ENCODE measurements at places on chromosomes 12 and 14.

DNA sequence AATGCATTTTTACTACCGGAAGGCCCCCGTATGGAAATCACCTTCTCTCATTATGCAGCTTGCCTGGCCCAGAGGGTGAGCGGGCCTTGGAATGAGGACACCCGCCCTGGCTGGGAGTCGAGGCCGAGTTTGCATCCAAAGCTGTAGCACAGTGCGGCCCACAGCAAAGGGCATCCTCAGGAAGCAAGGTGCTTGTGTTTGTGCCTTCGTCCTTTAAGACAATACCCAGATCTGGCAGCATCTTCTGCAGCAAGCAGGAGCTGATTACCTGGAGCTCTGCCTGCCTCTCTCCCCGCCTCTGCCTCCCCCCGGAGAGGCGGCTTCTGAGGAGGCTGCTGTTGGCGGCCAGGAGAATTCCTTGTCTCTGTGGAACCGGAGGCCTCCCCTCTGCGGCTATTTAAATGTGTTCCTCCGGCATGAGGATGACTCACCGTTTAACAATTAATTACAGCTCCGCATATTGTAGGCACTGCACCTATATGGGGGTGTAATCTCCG, 145.3 kb downstream of the CACNA1C start:
- DNase-seq, result no peak

- DNase-seq, result no peak
These were observed 40.4 kb upstream of the PPP2R5C start for GRCh38 chr14:101721111-101721510.

DNA sequence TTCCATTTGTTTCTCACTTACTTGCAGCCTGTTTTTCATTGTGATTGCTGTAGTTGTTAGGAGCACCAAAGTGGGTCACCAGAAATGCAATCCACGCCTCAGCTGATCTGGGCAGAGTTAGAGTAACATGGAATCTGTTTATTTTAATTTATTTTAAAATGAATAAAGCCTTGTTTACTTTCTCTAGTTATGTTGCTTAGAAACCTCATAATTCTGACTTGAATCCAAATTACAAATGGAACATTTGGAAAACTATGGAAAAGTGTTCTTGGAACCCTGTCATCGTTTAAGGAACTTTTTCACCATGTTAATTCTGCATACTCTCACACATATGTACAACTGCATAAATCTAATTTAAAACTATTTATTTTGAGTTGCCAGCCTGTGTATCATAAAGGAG, 92.2 kb upstream of the DAAM1 start:
- no peak for DNase-seq

DNA sequence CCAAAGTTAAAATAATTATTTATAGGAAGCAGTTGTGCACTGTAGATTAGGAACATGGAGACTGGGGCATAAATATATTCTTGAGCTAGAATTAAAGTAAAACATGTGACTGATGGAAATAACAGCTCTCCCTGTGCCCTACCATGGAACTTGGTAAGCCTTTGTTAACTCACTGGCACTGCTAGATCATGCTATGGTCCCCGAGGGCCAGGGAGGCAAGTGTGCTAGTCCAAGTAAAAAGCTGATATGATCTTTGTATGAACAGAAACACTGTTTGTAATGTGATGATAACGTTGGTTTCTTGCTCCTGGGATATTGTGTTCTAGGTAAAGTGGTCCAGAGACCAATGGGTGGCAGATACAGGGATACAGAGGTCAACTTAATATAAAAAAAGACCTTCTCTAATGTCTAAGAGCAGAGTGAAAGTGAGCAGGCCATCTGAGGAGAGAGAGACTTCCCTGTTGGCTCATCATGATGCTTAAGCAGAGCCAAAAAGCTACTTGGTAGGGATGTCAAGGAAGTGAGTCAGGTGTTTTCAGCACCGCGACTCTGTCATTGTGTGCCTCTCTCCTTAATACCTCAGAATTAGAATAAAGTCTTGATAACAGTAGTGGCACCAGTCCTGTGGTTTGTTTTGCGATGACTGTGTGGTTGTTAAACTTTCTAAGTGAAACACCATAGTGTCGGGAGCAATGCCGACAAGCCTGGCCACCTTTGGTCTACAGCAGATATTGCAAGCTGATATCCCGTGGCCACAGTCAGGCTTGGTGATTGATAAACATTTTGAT, 27.6 kb downstream of the BICD1 start:
- DNase-seq, result no peak

GRCh38 chr14:61475316-61475715, 153.9 kb downstream of the PRKCH start:
- DNase-seq, result no peak

DNA sequence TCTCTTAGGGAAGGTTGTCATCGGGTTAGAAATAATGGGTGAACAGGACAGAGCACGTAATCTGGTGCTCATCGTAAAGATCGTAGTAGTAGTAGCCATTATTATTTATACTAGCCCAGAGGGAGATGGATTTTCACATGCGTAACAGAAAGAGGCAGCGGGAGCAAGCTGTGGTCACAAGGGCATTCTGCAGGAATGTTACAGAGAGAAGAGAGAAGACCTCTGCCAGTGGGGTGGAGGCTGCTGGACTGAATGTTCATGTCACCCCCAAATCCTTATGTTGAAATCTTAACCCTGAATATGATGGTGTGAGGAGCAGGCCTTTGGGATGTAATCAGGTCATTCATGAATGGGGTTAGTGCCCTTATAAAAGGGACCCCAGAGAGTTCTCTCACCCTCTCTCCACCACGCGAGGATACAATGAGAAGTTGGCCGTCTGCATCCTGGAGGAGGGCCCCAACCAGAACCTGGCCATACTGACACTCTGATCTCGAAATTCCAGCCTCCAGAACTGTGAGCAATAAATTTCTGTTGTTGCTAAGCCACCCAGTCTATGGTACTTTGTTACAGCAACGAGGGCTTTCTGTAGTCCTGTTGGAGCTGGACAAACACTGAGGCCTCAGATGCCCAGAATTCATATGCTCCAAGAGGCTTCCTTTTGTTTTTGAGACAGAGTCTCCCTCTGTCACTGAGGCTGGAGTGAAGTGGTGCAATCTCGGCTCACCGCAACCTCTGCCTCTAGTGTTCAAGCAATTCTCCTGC, 131.2 kb upstream of the MED13L start:
- DNase-seq, result no peak

- no peak for DNase-seq
These were observed 94.1 kb upstream of the TMPO start for GRCh38 chr12:98421316-98421715.

DNA sequence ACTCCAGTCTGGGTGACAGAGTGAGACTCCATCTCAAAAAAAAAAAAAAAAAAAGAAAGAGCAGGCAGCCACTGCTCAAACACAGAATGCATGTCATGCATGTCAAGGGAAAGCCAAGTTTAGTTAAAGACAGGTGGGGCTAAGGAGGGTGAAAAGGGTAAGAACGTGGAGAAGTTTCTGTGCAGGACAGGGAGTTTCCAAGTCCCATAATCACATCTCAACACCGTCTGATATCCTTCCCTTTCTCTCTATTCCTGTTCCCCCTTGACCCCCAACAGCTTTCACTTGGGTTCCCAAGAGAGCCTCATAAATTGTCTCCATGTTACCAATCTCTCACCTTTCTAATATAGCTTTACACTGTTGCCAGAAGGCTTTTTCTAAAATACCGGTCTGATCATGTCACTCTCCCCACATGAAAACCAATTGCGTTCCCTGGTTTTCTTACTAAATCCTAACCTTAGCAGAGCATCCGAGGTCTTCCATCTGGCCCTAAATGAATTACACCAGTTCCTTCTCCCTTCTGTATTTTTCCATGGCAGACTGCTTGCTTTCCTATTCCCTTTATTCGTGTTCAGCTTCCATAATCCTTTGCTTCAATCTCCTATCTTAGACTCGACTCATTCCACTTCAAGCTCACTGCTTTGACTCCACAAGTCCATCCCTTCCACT, 37.0 kb downstream of the LIMA1 start:
- no peak for DNase-seq

GRCh38 chr12:11894890-11895289, 175.8 kb upstream of the BCL2L14 start:
- no peak for DNase-seq

- DNase-seq, result no peak
These were observed 182.7 kb upstream of the SFSWAP start for GRCh38 chr12:131528144-131528543.

GRCh38 chr14:35355981-35356841, 48.3 kb downstream of the NFKBIA start:
- DNase-seq, result no peak

DNA sequence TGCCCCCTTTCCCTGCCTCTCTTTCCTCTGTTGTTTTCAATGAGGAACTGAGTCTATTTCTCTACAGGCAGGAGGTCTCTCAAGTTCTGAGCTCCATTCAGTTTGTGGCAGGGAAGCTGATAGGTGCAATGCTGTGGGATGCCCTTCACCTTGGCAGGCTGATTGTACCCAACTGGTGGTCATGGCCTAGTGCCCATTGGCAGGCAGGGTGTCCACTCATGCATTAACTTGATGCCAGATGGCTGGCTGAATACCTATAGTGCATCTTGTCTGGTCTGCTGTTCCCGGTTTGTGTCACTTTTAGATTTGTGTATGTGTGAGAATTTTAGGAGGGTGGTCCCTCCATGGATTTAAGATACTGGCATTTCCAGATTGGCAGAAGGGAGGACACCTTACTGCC, 20.0 kb upstream of the ITGA5 start:
- no peak for DNase-seq

GRCh38 chr14:100824091-100824551, 1.8 kb upstream of the MEG3 start:
- no peak for DNase-seq

GRCh38 chr14:20578325-20578724, 9.5 kb downstream of the RNASE11 start:
- no peak for DNase-seq

GRCh38 chr12:88300931-88301330, 158.8 kb downstream of the TMTC3 start:
- no peak for DNase-seq

DNA sequence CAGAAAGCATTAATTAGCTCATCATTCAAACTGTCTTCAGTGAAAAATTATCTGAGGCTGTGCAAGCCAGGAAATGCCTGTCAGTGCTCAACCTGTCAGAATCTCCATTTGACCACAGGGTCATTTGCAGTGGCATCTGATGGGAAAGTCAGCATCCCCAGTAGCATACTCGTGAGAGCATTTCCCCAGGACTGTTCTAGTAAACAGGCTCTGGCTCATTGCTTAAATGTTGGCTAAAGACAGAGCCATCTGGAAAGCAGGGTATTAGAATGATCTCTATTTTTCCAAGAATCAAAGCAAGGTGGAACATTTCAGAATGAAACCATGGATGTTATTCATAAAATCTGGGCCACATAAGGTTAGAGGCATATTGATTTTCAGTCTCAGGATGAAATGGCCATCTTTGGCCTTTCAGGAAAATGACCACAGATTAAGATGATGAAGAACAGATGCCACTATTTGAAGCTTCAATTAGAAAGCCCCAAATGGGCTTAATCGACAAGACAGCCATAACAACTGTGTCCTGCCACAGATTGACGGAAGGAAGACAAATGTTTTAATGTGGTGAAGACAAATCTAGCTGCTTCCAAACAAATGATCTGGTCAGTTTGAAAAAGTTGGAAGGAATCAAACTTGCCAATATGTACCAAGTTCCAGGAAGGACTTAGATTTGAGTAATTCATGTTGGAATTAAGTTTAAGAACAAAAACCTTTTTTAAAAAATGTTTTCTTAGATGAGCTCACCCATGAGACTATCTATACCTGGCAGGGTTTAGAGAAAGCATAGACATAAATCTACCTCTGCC, 94.0 kb upstream of the FAR2 start:
- no peak for DNase-seq

DNA sequence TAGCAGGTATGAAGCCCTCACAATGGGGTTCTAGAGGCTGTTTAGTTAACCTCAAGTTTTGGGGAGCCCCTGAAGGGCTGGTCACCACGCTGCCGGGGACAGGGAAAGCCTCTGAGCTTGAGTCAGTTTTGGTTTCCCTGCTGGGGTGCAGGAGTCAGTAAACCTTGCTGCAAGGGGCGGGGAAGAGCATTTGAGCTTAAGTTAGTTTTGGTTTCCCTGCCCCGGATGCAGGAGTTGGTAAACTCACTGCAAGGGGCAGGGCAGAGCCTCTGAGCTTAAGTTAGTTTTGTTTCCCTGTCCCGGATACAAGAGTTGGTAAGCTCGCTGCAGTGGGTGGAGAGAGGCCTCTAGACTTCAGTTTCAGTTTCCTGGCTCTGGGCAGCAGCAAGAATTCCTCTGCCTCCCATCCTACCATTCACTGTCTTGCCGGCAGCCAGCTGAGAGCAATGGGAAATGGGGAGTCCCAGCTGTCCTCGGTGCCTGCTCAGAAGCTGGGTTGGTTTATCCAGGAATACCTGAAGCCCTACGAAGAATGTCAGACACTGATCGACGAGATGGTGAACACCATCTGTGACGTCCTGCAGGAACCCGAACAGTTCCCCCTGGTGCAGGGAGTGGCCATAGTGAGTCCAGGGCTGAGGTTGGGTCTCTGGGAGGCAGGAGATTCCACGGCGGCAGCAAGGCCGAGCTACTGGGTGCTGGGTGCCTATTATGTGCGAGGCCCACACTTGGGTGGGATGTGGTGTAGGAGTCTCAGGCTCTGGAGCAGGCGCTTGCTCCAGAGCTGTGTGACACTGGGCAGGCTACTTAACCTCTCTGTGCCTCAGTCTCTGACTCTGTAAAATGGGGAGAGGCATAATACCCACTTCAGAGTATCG, at the start of gene OAS2:
Gene OAS2 (plus strand): TSS at position 357 of the 878 bp plus-strand sequence. CDS start 90 bp downstream, at position 447.
- no peak for DNase-seq

DNA sequence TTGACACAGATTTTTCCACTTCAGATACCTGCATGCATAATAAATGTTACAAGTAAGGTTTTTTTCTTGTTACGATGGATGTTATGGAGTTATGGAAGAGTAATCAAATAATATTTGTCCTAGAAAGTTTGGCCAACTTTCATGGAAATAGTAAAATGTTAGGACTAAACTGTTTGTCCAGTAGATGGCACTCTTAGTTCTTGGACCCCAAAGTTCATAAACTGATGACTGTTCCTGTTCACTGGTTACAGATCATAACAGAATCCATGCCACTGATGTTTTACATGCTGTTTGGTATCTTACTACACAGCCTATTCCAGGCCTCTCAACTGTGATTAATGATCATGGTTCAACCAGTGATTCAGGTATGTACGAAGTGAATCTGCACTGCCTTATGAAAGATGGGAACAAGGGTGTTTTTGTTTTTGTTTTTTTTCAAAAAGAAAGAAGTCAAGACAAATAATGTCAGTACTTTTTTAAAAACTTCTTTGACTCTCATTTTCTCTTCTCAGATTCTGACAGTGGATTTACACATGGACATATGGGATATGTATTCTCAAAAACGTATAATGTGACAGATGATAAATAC, 48.8 kb upstream of the SLCO1C1 start:
- DNase-seq, result peak; percentile 24

GRCh38 chr12:57261428-57261865, 10.5 kb upstream of the STAC3 start:
- DNase-seq, result peak; percentile 91

DNA sequence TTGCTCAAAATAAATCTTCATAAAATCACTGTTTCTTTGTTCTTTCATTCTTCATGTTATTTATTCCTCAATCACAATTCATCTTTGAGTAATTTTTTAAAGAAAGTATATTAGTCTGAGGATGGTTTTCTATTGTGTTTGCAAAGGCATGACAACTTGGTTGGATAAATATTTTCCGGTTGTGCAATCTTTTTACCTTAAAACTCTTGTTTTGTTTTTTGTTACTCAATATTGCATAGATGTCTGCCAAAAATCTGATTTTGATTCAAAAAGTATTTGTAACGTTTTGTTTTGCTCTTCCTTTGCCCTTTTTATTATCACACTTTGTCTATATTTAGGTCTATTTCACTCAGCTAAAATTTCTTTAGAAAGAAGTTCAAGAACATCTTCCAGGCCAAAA, 86.2 kb upstream of the SYT1 start:
- no peak for DNase-seq

- DNase-seq, result no peak
These were observed 49.1 kb upstream of the PTPRB start for GRCh38 chr12:70686299-70686698.

Data from NCI-H1417 treated with DMSO at 0.1 percent for 48 hours (cell line).